ENCODE measurements at places on chromosomes 6 and 20. TPM values are rescaled to one million over a fixed set of nuclear protein-coding genes. Genes with fewer than 3 reads are reported as not detected.

DNA sequence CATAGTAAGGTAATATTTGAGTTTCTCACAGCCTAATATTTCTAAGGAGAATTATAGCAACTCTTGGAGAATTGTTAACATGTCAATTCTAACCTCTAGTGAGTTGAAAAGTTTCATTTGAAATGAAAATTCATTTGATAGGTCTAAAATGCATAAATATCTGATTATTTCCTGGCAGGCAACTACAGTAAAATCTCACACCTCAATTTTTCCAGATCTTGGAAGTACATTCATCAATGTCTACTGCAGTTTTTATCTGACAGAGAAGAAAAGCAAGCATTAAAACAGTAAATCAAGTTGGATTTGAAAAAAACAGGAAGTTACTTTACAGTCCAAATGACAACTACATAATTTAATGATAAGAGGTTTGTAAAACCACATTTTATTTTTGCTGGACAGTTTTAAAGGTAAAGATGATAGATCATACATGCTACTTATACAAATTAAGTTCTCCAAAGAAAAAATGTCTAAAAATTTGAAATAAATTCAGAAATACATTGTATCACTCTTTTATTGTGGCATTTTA lies 631.3 kb downstream of the EYS start:
- DNase-seq, result no peak

- DNase-seq, result no peak
Measured at GRCh38 chr6:157376241-157376640, 4.7 kb upstream of the ZDHHC14 start.

DNA sequence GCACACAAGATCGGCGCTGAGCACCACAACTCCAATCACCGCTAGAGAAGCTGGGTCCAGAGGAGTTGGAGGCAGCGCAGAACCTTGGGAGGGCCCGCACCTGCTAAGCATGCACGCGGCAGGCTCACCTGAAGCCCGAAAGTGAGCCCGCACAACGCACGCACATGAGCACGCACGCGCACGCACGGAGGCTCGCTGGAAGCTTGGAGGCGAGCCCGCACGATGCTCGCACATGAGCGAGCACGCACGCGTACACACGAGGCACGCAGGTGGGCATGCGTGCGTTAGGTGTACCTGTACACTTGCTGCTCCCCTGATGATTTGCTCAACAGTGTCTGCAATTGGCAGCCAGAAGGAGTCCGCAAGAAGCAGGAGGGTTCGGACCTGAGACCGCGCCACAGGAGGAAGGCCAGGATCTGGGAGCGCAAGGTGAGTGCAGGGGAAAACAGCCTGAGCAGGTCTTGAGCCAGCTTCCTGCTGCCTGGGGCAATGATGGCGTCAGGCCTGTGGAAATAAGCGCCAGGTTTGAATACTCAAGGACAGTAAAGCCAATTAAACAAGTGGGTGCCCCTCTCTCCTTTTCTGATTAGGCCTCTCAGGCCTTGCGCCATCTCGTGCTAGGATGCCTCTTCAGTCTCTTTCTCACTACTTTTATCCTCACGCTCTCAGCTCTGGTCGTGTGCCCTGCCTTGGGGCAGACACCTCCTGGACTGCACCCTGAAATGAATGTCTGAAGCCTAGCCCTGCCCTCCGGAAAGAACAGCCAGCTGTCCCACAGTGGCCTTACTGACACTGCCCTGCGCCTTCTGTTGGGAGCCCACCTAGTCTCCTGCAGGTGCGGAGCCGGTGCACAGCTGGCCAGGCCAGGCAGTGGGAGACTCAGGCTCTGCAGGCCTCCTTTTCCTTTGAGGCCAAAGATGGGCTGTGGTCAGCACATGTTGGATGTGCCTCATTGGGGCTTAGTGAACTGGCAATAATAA lies 340.4 kb downstream of the CDC5L start:
- DNase-seq, result no peak

GRCh38 chr6:152983637-152984512 lies 1.0 kb upstream of the FBXO5 start:
- DNase-seq, result peak; percentile 93

- peak; percentile 75 for DNase-seq
Measured at GRCh38 chr6:124962639-124963415, 590 bp downstream of the RNF217 start.

DNA sequence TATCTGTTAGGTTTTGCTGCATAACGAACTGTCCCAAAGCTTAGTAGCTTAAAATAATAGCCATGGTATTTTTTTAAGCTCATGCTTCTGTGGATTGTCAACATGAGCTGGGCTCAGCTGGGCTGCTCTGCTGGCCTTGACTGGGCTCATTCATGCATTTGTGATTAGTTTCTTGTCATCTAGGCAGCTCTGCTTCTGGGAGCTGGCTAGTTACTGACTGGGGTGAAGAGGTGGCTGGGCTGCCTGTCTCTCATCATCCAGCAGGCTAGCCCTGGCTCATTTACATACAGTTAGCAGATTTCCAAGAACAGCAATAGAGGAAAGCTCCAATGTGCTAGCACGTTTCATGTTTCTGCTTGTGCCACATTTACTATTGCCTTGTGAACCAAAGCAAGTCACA lies 165.1 kb upstream of the PCSK2 start:
- no peak for DNase-seq

Gene CALHM6
- total RNA-seq, result 8.7 TPM

Gene CPNE5
- 10.1 TPM for total RNA-seq

Gene TFAP2C
- total RNA-seq, result 0.18 TPM

Gene CRISP1
- total RNA-seq, result not detected

Gene FLOT1
- 40.6 TPM for total RNA-seq

Gene PDSS2
- total RNA-seq, result 4.5 TPM

Gene PTCHD4
- not detected for total RNA-seq

Gene SUMO4
- 7.7 TPM for total RNA-seq
